ENCODE measurements at places on chromosomes 16 and 17. TPM values are rescaled to one million over a fixed set of nuclear protein-coding genes. Genes with fewer than 3 reads are reported as not detected.

Gene FOXO3B
- total RNA-seq = not detected

Gene RAC3
- 22.1 TPM for total RNA-seq

Gene TBC1D26
- not detected for total RNA-seq

Gene WNT3
- total RNA-seq = 4.0 TPM

Gene C16orf54
- total RNA-seq = not detected

Gene OR4D1
- total RNA-seq = not detected

Gene KRT31
- not detected for total RNA-seq

Gene CARD14
- not detected for total RNA-seq

Gene CHMP1A
- total RNA-seq = 159 TPM

Gene LRRC37A
- total RNA-seq = not detected

Gene CPHXL2
- total RNA-seq = not detected

Gene TLCD3B
- total RNA-seq = 3.4 TPM

Gene CLDN9
- 0.07 TPM for total RNA-seq

Gene MYH13
- total RNA-seq = not detected

Gene KRTAP16-1
- not detected for total RNA-seq

Gene SULT1A1
- total RNA-seq = 257 TPM

Gene CA5A
- total RNA-seq = not detected

Data from Caki2 (cell line).